T47D (cell line): ENCODE measurements at places on chromosomes 5 and 9.

- DNase-seq: no peak
Observed at GRCh38 chr9:15239816-15240215, 67.2 kb downstream of the TTC39B start.

- no peak for DNase-seq
Observed at GRCh38 chr5:178496642-178497041, 93.6 kb downstream of the COL23A1 start.

GRCh38 chr9:107542411-107543157 lies 53.0 kb upstream of the KLF4 start:
- DNase-seq: no peak

DNA sequence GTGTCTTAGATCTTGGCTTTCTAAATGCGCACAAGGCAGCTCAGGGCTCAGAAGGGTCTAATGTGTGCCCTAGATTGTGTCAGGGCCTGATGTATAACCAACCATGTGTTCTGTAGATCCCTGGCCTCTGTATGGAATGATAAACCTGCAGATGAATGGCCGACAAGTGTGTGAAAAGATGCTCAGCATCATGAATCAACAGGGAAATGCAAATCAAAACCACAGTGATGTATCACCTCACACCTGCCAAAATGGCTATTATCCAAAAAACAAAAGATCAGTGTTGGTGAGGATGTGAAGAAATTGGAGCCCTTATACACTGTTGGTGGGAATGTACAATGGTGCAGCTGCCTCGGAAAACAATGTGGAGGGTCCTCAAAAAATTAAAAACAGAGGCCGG lies 489.8 kb downstream of the SEMA5A start:
- no peak for DNase-seq

DNA sequence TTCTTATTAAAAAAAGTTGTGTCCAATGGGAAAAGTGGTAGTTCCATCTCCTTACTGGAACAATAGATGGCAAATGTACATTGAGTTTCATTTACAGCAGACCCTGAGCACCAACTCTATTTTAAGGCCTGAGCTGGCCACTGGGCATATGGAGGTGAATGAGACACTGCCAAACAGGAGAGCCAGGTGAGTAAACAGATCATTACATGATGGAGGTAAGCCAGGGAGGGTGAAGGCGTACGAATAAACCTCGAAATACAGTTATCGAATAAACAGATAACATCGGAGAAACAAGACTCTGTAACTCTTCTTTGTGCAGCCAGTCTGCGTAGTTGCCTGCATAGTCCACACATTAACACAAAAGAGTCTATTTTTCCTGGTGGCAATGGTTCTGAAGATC lies 446.4 kb upstream of the KLF4 start:
- no peak for DNase-seq
